Activated T-helper 1 cell treated with anti-CD3 and anti-CD28 coated beads, Interleukin-12 subunit alpha, Interleukin-12 subunit beta, Interleukin-2, Interleukin-4 antibody, amounts not matched to agents 30 ng/mL and 10 ng/mL and 1 ng/mL, durations not matched to agents 14 hours and 24 hours and 36 hours (primary cell): ENCODE measurements at places on chromosomes 1 and 21. TPM values are rescaled to one million over a fixed set of nuclear protein-coding genes. Genes with fewer than 3 reads are reported as not detected.

GRCh38 chr1:174217248-174217647 is 57.9 kb downstream of the RABGAP1L start:
- DNase-seq, result no peak

- no peak for DNase-seq
Observed at GRCh38 chr1:222798975-222799374, 15.9 kb upstream of the DISP1 start.

DNA sequence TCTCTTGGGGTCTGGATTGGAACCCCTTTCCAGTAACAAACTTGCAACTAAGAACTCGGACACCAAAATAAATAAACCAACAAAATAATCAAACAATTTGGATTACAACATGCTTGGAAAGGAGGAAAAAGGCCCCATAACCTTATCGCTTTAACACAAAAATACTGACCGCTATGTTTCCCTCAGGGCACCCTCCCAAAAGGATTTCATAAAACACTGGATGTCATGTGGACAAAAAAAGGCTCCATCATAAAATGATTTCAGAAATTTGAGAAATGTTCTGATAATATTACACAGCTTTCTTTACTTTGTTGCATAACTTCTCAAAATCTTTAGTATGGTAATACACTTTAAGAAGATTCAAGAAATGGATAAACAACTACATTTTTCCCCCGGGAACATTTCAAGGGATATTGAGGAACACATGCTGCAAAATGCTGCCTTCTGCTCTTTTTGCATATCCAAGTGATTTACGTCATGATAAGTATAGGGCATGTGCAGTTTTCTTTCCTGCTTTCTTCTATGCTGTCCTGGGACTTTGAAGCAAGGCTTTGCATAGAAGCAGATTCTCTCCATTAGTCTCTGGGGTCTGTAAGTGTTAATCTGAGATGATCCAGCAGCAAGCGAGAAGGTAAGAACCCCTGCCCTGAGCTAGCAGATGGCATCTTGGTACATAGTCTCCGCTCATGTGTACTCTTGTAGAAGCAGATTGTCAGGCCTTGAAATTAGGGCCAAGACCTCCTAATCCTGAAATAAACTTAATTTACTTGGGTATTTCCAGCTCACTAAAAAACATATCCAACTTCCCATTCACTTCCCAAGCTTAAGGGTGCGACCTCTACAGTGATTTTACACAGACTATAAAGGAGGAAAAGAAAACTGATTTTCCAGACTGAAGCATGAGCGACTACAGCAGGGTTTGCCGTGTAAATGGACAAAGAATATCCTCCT is 85.5 kb upstream of the KIAA0040 start:
- no peak for DNase-seq

The PLEKHN1 gene
- total RNA-seq, result 1.7 and 1.8 TPM in 2 replicates

The HSD11B1 gene
- total RNA-seq, result 15.9 and 17.9 TPM in 2 replicates

- DNase-seq, result no peak
Observed at GRCh38 chr1:170776252-170776651, 112.3 kb downstream of the PRRX1 start.

DNA sequence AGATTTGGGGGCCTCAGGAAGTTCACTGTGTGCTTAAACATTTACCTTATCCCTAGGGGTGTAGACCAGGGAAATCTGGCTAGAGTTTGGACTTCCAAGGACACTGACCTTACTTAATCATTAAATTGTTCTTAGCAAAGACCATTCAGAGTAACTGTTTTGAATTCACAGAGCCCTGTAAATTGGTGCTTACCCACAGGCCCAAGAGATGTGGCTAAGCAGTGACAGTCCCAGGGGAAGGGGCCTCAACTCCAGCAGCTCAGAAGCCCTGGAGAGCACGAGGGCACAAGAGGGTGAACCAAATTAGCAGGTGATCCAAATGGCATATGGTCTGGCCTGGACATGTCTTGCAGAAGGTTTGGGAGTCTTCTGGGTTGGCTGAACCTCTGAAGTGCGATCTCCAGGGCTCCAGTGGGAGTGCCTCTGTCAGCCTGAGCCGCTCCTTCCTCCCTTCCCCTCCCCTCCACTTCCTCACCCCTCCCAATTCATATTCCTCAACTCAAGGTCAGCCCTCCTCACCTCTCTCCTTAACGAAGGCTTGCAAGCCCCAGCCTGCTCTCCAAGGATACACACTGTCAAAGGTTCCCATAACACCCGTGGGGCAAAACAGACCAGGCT is 4.3 kb downstream of the PAQR7 start:
- DNase-seq, result no peak

GRCh38 chr1:116775116-116775752 is 21.0 kb downstream of the CD2 start:
- DNase-seq, result no peak

DNA sequence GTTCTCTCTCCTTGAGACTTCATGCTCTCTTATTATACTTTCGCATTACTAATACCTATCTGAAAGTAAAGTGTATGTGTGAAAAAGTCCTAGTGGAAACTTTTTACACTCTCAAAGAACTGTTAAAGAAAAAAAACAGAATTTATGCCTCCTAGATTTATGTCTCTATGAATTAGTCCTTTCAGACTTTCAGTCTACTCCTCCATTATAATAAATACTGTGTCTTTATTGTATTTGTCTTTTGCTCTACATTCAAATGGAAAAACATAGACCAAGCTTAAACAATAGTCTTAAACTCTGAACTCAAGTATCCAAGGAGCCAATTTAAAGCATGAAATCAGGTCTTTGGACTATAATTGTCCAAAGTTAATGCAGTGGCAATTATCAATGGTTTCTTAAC is 1449.0 kb downstream of the PLA2G4A start:
- no peak for DNase-seq

DNA sequence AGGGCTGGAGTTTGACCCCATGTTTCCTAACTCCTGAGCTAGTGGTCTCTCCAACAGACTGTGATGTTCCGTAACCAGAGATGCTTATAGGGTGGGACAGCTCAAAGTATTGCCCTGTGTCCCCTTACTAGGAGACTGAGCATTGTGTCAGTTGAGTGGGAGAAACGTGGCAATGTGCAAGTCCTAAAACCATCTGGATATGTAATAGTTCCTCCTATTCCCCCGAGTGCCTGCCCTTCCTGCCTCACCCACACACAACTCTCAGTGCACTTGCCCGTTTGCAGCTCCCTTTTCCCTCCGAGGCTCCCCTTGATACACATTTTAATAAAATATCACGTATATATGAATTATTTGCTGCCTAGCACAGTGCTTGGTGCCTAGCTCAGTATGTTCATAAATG is 3.4 kb downstream of the PIGV start:
- no peak for DNase-seq

- no peak for DNase-seq
Observed at GRCh38 chr1:197781968-197782721, 6.9 kb upstream of the DENND1B start.

The CNN3 gene
- 1.4 and 1.9 TPM in 2 replicates for total RNA-seq

The SPSB1 gene
- total RNA-seq, result 8.9 and 10.0 TPM in 2 replicates

The DIO1 gene
- not detected in 2 replicates for total RNA-seq

The RNF19B gene
- total RNA-seq, result 52.1 and 56.5 TPM in 2 replicates

The CLCNKB gene
- total RNA-seq, result not detected in 2 replicates

DNA sequence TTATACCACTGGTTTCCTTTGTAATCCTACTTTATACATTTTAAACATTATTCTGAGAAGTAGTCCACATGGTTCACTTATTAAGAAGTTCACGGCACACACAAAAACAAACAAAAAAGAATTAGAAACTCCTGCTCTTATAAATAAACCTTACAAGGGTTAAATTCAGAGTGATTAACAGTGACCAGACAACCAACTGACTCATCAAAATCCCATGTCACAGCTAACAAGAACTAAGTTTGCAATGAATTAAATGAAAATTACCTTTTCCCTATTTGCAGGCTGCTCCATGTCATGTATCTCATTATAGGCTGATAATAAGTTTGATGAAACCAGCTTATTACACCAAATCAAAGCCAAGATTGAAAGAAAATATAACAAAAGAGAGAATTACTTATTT is 77.5 kb downstream of the PUM1 start:
- no peak for DNase-seq

The FAM163A gene
- total RNA-seq, result not detected in 2 replicates

The OR2T33 gene
- not detected in 2 replicates for total RNA-seq

The FAM167B gene
- total RNA-seq, result 0.57 and 0.61 TPM in 2 replicates

DNA sequence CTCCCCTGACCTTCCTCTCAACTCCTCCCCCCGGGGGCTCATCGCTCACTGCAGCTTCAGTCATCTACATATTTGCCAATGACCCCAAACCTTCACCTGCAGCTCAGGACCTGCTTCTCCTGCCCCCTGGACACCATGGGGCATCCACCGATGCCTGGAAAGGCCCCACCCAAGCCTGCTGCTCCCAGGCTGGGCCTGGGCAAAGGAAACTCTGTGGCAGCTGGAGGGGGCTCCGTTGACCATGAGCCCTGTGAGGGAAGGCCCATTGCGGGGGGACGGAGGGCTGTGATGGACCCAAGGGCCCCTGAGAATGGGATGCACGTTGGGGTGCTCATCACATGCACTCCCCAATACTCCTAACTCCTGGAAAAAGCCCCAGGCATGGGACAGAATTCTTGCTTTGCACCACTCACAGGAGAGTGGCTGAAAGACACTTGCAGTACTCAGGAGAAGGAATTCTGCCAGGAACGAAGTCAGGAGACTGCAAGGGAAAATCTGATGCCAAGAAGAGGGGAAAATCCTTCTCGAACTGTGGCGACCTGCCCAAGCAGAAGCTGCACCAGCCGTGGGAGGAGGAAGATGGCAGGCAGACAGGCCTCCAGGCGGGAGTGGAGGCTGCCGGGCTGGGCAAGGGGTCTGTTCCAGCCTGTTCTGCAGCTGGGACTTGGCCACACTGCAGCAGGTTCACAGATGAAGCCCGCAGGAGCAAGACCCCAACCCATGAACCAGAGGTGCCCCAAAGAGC is 18.4 kb downstream of the MATN1 start:
- no peak for DNase-seq

DNA sequence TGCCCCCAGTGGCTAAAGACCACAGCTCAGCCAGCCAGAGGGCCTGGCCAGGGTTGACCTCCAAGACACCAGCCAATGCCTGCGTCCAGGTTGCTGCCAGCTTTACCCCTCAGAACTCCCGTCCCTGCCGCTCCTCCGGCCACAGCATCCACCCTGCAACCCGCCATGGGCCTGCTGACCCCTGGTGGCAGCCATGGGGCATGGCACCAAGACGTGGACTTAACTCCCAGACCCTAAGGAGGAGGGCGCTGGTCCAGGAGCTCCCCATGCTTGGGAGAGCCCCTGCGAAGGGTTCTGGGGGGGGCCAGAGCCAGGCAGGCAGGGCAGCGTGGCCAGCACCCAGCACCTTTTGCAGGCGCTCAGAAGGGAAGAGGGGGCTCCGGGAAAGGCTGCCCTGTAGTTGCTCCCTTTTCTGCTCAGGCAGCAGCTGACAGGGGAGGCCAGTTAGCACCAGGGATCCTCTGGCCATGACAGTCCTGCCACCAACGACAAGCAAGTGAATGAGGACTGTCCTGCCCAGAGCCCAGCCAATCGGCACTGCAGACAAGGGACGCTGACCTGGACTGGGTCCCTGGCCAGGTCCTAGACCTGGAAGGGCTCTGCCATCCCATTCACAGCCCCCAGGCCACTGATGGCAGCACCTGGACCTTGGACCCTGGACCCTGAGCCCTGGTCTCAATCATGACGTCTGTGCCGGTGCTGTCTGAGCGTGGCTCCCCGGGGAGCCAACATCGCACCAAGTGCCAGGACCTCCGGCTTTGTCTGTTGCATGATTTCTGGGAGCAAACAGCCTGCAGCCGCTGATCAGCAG is 246.2 kb downstream of the NPHP4 start:
- DNase-seq, result peak; percentile 26

The IL19 gene
- total RNA-seq, result not detected in 2 replicates

DNA sequence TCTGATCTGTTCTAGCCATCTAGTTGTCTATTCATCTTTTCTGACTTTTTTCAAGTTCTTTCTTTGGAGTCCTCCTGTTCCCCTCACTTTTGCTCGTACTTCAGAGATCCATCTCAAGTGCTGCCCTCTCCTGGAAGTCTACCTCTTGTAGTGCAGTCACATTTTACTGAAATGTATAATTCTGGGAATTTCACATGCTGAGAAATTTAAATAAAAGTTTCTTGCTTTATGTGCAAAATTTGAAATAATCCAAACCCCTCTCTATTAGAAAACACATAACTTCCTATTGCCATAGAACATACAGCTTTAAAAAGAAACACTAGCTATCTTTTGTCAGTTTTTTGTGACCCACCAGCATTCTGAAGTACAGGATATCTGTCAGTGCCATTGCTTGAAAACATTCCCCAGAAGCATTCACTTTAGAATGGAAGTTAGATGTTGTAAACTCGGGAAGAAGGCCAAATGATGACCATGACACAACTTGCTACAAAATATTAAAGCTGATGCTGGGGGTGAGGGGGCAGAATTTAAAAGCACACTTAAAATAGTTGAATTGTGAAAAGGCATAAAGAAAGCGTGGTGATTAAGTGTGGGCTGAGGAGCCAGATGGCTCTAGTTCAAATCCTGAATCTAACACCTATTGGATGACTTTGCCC is 22.0 kb downstream of the RLF start:
- DNase-seq, result no peak

DNA sequence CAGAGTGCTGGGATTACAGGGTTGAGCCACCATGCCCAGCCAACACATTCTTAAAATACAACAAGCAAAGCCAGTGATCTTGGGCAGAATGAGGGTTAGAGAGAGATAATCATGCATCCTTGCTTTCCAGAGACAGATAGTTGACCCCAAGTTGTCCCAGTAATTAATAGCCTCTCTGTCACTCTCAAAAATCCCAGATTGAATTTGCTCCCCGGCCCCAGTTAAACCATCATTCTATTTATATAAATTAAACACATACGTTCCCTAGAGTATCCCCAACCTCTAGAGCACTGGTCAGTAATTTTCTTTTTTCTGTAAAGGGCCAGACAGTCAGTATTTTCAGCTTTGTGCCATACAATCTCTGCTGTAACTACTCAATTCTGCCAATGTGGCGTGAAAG is 16.4 kb upstream of the TARDBP start:
- DNase-seq, result no peak

DNA sequence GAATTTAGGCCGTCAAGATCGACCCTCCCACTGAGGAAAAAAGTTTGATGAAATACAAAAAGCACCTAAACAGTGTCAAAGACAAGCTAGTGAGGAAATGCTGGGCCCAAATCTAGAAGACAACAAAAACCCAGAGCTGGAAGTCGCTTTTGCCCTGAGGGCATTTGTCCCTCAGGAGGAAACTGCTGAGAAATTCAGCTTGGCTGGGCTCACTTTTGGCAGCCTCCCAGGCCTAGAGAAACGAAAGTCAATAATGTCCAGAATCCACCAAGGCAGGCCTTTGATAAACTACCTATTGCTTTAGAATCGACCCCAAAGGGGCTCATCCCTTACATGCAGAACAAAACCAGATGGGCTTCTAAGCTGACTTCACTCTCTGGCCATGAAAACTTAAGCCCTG is 38.9 kb downstream of the SYT2 start:
- DNase-seq, result no peak

DNA sequence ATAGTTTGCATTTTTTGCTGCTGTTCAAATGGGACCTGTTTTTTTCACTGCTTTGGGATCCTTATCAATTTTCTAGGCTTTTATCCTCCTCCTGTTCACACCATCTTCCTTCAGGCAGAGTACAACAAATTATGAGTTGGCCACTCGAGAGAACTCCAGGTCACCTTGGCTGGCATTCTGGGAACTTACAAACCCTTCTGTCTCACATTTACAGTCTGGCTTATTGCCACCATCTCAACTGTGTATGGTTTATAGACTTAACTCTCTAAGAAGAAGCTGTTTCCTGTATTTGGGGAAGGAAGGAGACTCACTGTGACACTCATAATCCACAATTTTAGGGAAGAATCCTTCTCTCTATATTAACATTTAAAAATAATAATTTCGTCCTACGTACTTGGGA is 5.4 kb upstream of the ZNF691 start:
- DNase-seq, result no peak

The PDC gene
- not detected in 2 replicates for total RNA-seq

GRCh38 chr21:37455504-37455911 is 88.9 kb downstream of the DYRK1A start:
- no peak for DNase-seq

The OR2L13 gene
- not detected in 2 replicates for total RNA-seq
